PC-3 (cell line): ENCODE measurements at places on chromosomes 12 and 14.

GRCh38 chr14:96239711-96240141, 16.3 kb upstream of the BDKRB1 start:
- DNase-seq = no peak

DNA sequence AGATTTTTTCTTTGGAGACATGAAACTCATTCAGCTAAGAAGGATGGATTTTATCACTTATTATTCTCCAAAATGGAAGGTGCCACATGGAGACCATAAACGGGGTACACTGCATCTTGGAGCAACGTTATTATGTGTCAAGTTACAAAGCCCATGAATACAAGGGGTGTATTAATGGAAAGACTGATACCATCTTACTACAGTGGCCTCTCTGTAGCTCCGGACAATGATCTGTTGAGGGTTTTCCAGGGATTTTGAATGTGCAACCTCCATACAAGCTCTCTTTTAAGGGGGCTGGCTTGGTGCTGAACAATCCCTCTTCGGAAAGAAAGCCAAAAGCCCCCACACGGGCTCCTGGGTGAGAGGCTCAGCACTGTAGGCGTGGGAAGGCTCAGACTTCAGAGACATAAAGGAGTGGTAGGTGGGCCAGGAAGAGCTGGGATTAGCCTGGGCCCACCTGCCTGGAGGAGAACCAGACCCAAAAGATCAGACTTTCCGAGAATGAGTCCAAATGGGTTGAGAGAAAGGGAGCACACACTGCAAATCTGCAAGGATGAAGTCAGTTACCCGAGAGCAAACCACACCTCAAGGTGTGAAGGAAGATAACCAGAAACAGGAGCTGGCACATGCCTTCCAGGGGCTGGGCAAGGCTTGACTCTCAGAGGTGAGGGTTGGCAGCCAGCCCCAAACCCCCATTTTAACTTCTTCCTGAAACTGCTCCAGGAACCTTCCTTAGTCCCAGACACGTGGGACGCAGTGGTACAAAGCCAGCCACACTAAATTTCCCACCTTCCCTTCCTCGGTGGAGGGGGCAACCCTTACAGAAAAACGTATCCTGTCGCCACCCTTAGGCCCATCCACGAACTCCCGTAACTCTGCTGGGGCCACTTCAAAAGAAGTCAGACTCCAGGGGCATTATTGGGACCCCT, 1.5 kb downstream of the VPS37B start:
- peak; percentile 49 for DNase-seq

DNA sequence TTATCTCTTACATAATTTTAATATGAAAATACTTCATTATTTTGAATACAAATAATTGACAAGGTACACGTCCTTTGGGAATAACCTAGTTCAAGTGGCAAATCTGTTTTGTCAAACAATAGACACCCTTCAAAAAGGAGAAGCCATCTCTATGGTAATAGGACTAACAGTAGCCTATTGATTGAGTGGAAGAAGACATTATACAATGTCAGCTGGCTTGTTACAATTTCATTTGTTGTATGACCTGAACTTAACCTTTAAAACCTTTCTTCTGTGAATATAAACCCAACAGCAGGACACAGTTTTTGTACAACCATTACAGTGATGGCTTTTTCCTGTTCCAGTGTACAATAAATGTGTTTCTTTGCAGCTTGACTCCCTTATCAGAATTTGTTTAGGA, 8.1 kb downstream of the TMEM260 start:
- no peak for DNase-seq

GRCh38 chr12:46470975-46471374, 98.4 kb upstream of the SLC38A2 start:
- DNase-seq = peak; percentile 86

- no peak for DNase-seq
Measured at GRCh38 chr12:26431211-26431610, 235.8 kb downstream of the SSPN start.

GRCh38 chr14:90739318-90740068, 76.7 kb downstream of the TTC7B start:
- DNase-seq = no peak

DNA sequence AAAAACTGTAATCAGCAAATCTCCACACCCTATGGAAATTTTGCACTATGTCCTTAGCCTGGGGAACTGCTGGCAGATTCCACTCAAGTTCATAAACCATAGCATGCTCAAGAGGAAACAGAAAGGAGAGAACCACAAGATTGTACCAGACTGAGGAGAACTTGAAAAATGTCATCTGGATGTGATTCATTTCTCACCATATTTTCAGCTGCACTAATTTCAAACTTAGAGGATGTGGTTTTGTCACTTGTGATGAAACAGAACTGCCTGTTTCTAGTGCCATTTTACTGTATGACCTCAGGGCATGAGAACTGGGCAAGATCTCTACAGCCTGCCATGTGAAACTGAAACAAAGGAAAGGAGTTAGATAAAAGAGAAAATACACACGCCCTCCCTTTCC, 1493.1 kb upstream of the FLRT2 start:
- DNase-seq = peak; percentile 3

DNA sequence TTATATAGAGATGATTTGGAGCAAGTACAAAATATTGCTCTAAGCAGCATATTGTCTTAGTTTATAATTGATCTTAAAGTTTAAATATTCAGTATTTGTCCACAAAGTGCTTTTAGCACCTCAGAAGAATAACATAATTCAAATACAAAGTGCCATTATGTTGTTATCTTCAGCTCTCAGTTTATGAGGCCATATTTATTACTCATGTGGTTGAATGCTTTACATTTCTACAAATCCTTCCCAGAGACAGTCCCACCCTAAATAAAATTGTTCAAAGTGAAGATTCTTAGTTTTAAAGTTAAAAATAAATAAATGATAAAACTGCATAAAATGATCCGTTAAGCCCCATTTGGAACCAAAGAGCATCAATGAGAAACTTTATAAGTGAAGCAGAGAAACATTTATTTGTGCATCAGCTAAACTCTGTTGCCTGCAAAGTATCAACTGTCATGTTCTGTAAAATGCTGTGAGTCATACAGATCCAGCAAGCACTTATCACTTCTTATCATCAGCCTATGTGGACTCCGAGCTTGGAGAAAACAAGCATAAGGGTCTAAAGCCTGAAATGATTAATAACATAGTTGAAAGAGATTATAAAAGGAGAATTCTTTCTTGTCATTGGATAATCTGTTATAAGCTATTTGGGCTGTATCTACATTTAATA, 218.9 kb downstream of the ADAMTS20 start:
- peak; percentile 37 for DNase-seq

DNA sequence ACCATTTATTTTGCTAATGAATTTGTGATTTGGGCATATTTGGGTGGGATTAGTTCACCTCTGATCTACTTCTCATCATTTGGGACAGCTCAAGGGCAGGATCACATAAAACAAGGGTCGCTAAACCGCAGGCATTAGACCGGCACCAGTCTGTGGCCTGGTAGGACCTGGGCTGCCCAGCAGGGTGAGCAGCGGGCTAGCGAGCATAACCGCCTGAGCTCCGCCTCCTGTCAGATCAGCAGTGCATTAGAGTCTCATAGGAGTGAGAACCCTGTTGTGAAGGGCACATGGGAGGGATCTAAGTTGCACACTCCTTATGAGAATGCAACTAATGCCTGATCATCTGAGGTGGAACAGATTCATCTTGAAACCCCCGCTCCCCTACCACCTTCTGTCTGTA, 785.3 kb downstream of the TRHDE start:
- no peak for DNase-seq

- DNase-seq = no peak
Measured at GRCh38 chr12:123896767-123897166, 75.9 kb downstream of the CCDC92 start.

GRCh38 chr12:32198555-32198954, 91.9 kb downstream of the BICD1 start:
- peak; percentile 78 for DNase-seq

- DNase-seq = no peak
Measured at GRCh38 chr12:131589221-131589897, 121.5 kb upstream of the SFSWAP start.

DNA sequence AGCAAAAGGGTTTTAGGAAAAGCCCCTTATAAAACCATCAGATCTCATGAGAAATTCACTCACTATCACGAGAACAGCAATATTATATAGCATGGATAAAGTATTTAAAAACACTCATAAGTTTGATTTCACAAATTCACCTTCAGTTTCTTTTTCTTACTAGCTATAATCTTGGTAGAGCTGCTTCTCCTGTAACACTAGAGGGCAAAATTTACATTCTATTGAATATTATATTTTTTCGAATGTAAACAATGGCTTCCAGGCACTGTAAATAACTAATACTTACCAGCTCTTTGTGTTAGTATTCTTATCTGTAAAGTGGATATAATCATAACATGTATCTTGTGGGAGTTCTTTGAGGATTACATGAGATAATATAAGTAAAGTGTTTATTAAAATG, 259.6 kb downstream of the CCER1 start:
- peak; percentile 56 for DNase-seq

GRCh38 chr12:92900941-92901340, 28.2 kb downstream of the EEA1 start:
- DNase-seq = no peak

GRCh38 chr14:37452323-37452722, 142.7 kb downstream of the FOXA1 start:
- no peak for DNase-seq

DNA sequence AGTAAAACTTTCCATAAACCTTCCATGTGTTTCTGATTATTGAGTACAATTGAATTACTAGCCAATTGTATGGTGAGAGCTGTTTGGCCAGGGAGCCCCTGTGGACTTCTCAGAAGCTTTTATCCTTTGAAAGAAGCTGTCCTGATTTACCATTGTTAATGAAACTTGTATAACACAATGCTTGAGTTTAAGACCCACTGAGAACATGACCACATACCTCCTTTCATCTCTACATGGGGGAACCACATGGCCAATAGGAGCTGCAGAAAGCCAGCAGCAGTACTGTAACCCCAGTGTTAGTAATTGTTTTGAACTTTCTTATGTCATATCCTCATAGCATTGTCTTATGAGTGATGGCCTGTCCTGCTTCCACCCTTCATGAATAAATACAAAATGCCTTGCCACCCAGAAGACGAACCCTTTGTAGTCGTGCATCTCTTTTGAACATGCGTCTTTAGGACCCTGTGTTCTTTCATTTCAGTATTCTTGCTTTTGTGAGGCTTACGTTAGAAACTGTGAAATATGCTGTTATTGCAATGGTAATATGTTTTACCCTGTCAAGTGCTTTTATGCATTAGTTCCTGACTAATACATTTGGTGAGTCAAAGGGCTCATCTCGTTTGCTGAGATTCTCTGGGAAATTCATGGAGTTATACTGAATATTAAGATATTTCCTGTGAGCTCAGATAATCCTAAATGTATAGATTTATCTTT, 815.7 kb downstream of the NRXN3 start:
- DNase-seq = no peak

DNA sequence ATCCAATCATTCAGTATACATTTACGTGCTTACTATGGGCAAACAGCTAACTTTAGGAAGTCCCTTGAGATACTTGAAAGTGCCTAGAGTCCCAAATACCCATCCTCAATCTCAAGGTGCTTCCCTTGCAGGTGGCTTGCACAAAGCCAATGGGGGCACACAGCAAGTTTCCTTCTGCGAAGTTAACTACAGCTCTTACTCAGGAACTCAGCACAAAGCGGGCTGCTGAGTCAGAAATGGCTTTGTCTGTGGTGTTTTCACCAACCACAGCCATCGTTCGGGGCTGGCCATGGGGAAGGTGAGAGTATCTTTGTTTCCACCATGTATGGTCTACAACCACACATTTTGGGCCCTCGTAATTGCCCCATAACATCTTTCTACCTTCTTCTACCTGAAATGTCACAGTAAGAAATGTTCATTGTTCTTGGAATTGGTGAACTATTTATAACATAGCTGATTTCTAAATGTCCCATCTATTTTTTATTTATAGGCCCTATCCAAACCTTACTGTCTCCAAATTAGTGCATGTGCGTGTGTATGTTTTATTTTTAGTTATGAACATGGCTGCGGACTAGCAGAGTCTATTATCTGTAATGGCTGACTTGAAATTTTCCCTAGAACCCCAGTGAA, 13.9 kb downstream of the MFAP5 start:
- no peak for DNase-seq

DNA sequence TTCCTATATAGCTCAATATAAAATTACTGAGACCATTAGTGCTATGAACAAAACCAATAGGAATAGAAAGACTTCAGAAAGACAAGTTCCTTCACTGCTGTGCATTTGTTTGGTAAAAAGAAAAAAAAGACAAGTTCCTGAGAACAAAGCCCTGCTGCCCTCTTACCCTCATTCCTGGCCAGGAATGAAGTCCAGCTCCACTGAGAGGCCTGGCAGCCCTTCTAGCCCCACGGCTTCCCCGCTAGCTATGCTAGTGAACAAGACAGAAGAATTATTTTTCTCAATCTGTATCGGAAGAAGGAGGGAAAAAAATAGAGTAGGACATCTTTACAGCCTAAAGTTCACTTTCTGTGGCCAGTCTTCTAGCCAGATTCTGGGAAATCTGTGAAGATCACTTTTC, 1.6 kb downstream of the MFAP5 start:
- no peak for DNase-seq

- no peak for DNase-seq
Measured at GRCh38 chr12:115062741-115063140, 378.8 kb upstream of the TBX3 start.

- peak; percentile 38 for DNase-seq
Measured at GRCh38 chr12:27539191-27539631, 15.2 kb downstream of the PPFIBP1 start.

DNA sequence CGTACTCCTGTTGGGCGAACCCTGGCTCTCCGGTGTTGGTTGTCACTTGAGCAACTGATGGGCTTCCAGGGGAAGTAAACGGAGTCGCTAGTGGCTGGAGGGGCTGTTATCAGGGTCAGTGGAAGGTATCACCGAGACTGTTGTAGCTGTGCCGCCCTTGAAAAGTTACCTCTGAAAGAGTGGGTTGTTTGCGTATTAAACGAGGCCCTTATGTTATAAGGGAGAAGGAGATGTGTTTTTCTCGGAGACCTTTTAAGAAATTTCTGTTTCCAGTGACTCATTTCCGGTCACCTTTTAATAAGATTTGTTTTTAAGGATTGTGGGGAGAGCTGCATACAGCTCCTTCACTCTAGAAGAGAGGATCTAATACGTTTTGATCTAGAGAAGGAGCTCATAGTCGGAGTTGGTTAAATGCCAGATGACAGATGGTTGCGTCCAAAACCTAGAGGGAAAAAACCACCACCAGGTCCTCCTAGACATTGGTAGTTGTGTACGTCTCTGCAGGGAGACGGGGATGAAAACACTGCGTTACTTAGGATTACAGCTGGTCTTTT, 750 bp upstream of the DBX2 start:
- DNase-seq = peak; percentile 15

DNA sequence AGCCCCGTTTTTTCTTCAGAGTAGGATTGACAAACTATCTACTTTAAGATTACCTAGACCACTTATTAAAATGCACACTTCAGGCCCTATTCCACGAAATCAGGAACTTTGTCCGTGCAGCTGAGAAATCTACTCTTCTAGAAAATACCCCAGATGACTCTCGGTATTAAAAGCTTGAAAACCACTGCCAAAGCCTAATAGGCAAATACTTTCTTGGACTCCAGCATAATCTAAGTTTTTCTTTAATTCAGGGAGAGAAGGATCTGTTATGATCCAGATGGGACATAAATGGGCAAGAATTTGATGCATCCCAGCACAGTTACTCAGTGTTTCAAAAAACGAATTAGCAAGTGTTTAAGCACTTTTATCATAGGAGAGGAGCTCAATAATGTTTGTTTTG, 94.5 kb downstream of the TMX1 start:
- no peak for DNase-seq

- no peak for DNase-seq
Measured at GRCh38 chr12:128959901-128960300, 106.6 kb downstream of the GLT1D1 start.
